ENCODE measurements at places on chromosomes 4 and X. TPM values are rescaled to one million over a fixed set of nuclear protein-coding genes. Genes with fewer than 3 reads are reported as not detected.

The MAB21L2 gene
- 0.22 TPM for total RNA-seq

The GPR78 gene
- total RNA-seq, result 0.93 TPM

The EFHC2 gene
- total RNA-seq, result 0.27 TPM

The ADH6 gene
- total RNA-seq, result not detected

The FOXR2 gene
- total RNA-seq, result not detected
